Colonic mucosa (tissue), 4 donors: ENCODE measurements at places on chromosomes 12 and 14.

DNA sequence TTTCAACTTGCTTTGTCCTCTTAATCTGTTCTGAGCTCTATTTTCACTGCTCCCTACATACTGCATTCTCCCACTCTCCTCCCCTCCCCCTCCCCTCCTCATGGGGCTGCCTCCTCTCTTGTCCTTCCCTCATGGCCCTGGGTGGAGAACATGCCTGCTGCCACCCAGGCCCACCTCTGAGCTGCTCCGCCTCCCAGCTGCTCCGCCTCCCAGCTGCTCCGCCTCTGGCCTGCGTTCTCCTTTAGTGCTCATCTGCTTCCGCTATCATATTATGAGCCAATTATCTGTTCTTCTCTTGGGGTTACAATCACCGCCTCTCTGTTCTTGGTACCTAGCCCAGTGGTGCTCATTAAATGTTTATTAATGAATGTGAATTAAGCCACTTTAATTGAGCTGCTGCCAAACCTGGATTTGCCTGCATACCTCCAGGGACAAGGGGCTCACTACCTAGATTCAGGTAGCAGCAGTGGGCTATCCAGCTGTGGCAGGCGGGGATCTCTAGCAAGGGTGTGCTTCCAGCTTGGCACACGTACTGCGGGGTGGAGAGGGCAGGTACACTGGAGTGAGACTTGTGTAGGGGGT lies 32.0 kb upstream of the FAM181A start:
- no peak for DNase-seq

DNA sequence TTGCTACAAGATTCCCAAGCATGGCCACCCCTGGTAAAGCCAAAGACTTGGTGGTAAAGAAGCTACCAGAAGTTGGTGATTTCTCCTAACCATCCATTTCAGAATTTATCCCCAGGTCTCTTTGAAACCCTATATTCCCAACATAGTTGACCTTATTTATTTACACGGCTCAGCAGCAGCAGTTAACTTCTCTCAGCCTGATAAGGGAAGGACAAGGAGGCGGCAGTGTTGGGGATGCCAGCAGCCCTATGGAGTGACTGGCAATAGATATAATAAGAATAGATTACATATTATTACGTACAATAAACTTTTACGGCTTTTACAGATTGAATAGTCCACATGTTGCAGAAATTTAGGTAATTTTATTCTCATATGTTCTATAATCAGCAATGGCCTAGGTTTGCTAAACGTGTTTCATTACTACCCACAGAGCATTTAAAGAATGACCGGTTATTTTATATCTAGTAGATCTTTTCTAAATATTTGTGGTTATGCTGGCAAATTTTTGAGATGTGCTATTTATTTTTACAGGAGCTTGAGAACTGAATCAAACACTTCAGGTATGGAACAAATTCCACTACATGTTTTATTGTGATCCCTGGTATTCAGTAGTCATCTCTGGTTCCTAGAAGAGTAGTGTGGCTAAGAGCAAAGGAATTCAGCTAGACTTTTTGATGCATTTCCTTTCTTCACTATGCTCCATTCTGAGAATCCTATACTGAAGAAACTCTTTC lies 19.8 kb upstream of the PALS1 start:
- no peak for DNase-seq

- no peak for DNase-seq
Observed at GRCh38 chr12:75585330-75585729, 73.9 kb upstream of the KRR1 start.

DNA sequence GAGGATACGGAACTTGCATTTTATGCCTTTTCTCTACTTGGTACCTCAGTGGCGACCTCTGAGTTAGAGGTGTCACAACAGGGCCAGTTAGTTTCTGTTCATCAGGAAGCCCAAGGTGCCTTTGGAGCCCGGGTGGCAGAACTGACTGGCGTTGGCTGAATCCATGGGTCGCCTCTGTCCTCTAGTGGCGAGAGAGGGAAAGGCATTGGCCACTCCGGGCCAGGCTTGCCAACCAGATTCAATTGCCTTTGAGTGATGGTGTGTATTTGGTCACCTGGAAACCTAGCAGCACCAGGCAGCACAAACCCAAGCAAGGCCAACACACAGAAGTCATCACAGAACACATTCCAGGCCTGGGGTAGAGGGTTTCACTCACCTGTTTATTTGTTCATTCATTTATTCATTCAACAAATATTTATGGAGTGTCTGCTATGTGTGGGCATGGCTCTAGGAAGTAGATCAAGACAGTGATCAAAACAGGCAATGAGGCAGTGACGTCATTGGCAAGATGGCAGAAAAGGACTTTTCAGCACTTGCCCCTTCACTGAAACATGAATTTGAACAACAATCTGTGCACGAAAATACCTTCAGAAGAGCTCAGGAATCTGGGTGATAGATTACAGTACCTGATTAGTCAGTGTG lies 40.5 kb upstream of the KCNA5 start:
- peak; percentile 50 for DNase-seq

DNA sequence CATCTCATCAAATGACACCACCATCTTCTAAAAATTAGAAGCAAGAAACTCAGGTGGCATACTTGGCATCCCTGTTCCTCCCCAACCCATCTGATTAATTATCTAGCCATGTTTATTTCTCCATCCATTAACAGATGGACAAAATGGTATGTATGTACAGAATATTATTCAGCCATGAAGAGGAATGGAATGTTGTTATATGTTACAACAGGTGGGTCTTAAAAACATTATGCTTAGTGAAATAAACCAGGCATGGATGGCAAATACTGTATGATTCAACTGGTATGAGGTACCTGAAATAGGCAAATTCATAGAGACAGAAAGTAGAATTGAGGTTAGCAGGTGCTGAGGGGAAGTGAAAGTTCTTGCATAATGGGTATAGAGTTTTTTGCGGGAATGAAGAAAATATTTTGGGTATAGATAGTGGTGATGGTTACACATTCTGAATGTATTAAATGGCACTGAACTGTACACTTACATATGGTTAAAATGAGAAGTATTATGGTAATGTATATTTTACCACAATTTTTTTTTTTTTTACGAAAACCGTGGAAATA lies 17.5 kb downstream of the YY1 start:
- DNase-seq = no peak
